Spleen (tissue), 13 donors: ENCODE measurements at places on chromosomes 13 and 19.

DNA sequence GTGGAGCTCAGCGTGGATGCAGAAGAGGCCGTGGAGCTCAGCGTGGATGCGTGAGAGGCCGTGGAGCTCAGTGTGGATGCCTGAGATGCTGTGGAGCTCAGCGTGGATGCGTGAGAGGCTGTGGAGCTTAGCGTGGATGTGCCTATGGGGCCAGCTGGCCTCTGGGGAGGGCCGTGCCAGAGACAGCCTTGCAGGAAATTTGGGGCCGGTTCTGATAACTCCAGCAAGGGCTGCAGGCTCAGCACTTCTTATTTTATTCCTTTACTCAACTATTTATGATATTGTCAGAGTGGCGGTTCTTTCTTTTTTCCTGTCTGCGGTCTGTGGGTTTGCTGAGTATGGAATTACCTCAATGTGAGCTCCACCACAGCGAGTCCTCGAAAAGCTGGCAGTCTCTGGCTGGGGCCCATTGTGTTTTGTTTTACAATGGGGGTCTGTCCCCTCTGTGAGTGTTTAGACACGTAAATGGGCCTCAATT, 17.8 kb upstream of the TMEM255B start:
- DNase-seq, result peak; percentile 62

DNA sequence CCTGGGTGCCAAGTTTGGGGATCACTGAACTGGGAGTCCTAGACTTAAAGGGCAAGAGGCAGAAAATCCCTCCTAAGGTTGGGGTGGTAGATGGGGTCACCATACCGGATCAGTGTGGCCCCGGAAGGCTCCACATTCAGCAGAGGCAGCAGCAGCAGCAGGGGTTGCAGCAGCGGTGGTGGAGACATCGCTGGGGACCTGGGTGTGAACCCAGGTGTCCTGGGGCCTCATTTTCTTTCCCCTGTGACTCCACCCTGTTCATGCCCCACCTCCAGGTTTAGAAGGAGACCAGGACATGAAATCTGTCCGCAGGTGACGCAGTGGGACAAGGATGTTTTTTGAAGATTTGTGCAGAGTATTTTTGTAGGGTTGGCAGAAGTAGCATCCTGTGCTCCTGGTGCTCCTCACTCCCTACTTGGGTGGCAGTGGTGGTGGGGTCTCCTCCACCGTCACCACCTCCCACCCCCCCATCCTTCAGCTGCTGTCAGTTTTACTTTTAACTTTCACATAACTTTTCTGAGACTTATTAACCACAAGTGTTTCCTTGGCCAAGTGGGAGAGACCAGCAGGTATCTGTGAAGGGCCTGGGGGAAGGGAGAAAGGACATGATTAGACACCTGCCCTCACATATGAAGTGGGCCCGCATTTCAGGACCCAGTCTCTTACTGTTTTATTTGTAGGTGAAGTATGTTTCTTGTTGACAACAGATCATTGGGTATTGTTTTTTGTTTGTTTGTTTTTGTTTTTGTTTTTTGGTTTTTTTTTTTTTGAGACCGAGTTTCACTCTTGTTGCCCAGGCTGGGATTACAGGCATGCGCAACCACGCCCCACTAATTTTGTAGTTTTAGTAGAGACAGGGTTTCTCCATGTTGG, at the start of gene NAPSA:
Gene NAPSA (minus strand): TSS at position 206 of the 873 bp plus-strand sequence. CDS start 18 bp downstream, at position 188.
- peak; percentile 76 for DNase-seq

DNA sequence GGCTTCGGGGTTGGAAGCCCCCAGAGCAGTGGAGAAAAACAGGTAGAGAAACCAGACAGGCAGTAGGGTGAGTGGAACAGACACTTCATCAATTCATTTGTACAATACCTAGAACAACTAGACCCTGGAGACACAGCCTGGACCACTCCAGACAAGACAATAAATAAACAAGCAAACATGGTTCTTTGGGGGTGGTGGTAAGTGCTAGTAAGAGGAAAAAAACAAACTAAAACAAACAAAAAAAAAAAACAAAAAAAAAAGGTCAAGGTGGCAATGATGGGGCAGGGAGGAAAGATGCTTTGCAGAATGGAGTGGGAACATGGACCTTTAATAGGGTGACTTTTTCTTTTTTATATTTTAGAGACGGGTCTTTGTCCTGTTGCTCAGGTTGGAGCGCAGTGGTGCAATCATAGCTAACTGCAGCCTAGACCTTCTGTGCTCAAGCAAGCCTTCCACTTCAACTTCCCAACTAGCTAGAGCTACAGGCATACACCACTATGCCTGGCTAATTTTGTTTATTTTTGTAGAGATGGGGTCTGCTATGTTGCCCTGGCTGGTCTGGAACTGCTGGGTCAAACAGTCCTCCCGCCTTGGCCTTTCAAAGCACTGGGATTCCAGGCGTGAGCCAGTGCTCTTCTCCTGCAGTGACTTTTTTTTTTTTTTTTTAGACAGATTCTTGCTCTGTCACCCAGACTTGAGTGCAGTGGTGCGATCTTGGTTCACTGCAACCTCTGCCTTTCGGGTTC, 3.1 kb downstream of the JUNB start:
- DNase-seq, result no peak

DNA sequence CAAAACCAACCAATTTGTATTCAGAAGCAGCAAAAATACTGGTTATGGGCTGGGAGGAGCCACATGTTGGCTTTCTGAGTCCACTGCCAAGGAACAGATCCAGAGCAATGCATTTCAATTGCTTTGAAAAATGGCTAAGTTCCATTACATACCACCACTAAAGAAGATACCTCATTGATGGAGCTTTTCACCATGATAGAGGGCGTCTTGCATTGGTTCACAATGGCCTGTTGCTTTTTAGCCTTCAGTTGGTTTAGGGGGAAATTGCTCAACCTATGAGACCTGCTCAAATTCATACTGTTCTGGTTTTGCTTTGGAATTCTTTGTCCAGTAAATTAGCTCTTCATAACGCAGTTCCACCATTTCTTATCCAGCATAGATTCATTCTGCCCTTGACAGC, 21.2 kb upstream of the CPB2 start:
- no peak for DNase-seq

DNA sequence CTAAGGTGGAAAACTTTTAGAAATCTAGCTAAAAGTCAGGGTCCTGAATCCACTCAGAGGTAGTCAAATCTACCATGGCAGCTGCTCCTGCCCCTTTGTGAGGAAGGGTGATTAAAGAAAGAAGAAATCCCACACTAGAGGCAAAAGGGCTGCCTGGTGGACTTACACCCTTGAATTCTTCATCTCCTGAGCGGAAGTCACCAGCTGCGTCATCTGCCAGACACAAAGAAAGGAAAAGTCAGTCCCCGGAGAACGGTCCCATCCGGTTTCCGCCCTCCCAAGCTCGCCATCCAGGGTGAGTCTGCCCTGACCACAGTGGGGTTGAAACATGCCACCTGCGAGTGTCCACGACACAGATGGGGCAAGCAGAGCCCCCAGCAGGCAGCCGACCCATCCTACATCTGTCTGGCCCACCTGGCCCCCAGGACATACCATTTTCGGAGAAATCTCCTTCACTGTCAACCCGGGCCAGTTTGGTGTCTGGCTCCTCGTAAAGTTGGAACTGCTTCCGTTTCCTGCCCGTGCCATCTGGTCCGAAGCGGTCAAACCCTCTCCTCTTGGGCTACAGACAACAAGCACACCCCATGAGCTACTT, 7.7 kb downstream of the AKAP8 start:
- peak; percentile 62 for DNase-seq

GRCh38 chr19:51398096-51398704, 7.8 kb upstream of the C19orf84 start:
- no peak for DNase-seq

DNA sequence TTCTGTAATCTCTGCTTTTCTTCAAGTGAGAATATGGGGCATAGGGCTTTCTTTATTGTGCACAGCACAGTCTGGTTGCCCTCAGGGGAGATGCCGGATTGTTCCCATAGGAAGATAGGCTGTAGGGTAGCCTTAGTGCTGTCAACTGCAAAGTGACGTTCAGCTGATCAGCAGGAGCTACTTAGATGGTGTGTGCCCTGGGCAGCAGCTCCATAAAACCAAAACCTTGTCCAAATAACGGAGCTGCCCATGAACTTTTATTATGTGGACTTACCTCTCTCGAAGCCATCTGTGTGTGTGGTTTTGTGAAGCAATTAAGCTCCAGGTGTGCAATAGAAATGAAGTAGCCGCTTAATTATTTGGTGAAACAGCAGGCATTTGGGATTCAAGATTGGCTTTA, 120.0 kb upstream of the RNF113B start:
- no peak for DNase-seq

DNA sequence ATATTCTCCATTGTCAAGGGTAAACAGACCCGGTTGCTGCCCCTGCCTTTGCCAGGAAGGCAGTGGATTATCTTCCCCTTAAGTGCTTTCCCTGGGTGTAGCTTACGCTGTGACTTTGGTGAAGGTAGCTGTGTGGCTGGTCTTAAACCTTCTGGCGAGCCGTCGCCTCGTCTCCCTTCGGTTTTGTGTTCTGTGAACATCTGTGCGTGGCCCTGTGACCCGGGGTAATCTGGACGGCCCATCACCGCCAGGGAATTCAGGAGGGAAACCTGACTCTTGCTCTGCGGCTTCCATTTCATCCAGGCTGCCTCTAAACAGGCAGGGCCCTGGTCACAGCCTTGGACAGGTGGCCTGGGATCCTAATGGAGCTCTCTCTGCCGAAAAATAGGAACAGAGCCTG, 78.7 kb downstream of the SHISA2 start:
- peak; percentile 54 for DNase-seq

DNA sequence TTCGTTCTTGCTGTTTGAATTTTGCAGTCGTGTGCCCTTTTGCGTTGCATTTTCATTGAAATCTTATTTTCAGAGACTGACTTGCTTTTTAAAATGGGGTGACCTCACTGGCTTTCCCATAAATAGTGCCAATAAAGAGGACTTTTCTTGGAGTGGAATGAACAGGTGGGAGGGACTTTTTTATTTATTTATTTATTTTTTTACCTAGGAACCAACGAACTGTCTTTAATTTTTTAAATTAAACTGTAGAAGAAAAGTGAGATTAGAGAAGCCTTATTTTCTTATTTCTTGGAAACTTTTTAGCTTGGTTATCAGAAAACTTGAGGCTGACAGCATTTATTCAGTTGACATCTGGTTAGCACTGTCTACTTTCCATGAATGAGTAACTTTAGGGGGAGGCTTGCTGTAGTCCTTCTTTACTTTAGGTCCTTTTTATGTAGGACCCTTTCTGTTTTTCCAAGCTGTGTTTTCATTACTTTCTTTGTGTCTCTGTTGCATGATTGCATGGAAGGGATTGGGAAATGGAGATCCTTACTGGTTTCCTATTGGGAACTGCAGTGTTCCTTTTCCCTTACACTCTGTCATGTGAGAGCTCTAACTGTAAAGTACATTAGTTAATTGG, 1.7 kb downstream of the SLAIN1 start:
- no peak for DNase-seq

GRCh38 chr19:31957711-31958110, 387.7 kb upstream of the ZNF507 start:
- DNase-seq, result no peak

- no peak for DNase-seq
Observed at GRCh38 chr19:49488863-49489537, 1.6 kb downstream of the RPL13A start.

GRCh38 chr13:98364647-98365046, 187.6 kb upstream of the RNF113B start:
- DNase-seq, result no peak

DNA sequence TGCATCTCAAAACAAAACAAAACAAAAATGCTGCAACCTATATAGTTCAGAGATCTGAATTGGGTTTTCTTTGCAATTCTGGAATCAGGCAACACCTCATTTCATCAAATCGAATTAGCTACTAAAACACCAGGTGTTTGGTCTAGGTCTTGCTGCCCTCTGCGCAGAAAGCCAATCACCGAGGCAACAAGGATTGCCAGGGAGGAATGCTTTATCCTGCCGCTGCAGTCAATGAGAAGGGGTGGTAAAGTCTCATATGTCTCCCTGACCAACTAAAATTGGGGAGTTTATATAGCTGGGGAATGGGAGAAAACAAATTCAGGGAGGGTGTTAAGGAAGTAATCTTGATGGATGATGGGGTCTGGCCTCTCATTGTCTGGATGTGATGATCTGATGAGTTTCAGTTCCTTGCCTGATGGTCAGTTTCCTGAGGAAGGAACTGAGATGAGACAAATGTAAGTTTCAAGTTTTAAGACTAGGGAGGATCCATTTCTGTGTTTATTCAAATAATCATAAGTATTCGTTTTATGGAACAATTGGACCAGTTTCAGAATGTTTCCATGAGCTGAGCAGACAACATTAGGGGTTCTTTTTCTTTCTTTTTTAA, 5.0 kb upstream of the YJU2 start:
- no peak for DNase-seq

- DNase-seq, result no peak
Observed at GRCh38 chr13:44388427-44389059, 14.9 kb downstream of the SERP2 start.

- peak; percentile 70 for DNase-seq
Observed at GRCh38 chr19:12997179-12997966, 2.1 kb downstream of the NFIX start.

DNA sequence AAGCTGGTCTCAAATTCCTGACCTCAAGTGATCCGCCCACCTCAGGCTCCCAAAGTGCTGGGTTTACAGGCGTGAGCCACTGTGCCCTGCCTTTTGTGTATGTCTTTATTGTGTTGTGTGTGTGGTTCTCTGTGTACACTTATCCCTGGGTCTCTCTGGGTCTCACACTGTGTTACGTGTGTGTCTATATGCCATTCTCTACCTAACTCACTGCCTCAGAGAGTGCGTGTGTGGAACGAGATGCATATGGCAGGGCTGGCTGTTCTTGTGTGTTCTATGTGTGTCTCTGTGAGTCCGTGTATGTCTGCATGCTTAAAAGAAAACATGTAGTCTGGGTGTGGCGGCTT, 10.5 kb downstream of the FOXA3 start:
- no peak for DNase-seq

GRCh38 chr13:107457686-107458085, 757.6 kb downstream of the LIG4 start:
- no peak for DNase-seq

- no peak for DNase-seq
Observed at GRCh38 chr13:25932365-25932764, 119.5 kb downstream of the SHISA2 start.

- DNase-seq, result no peak
Observed at GRCh38 chr13:114124921-114125320, 7.5 kb downstream of the RASA3 start.

DNA sequence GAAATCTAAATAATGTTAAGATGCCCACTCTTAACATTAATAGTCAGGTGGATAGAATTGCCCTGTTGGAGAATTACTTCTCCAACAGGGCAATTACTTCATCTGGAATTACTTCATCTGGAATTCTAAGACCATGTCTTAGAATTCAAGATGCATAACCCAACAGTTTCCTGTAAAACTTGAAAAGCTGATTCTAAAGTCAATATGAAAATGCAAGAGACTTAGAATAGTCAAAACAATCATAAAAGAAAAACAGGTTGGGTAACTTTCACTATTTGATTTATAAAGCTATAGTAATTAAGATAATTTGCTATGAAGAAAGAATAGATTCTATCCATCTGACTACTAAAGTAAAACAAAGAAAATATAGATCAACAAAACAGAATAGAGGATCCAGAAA, 75.2 kb downstream of the ABCC4 start:
- no peak for DNase-seq

GRCh38 chr19:50349277-50350057, 16.0 kb downstream of the NAPSA start:
- no peak for DNase-seq

- peak; percentile 93 for DNase-seq
Observed at GRCh38 chr13:114110091-114110829, 22.2 kb downstream of the RASA3 start.

GRCh38 chr19:23436944-23437343, 41.7 kb upstream of the ZNF91 start:
- DNase-seq, result no peak

GRCh38 chr19:11152318-11153062, 3.1 kb downstream of the SPC24 start:
- no peak for DNase-seq

- no peak for DNase-seq
Observed at GRCh38 chr13:51768378-51768921, 35.5 kb downstream of the DHRS12 start.
